Tibial nerve (tissue), 4 donors: ENCODE measurements at places on chromosomes 2 and 18. TPM values are rescaled to one million over a fixed set of nuclear protein-coding genes. Genes with fewer than 3 reads are reported as not detected.
A peak's percentile ranks its signal among the peaks of the same experiment; 100 is the strongest.

ORC2 gene
- 32.3 TPM for total RNA-seq

XDH gene
- not detected for total RNA-seq

ALPG gene
- total RNA-seq = not detected

CTLA4 gene
- not detected for total RNA-seq

UGT1A3 gene
- total RNA-seq = not detected

NLRC4 gene
- 1.5 TPM for total RNA-seq

ANKRD30B gene
- total RNA-seq = 3.6 TPM

FAM237A gene
- total RNA-seq = not detected

DNA sequence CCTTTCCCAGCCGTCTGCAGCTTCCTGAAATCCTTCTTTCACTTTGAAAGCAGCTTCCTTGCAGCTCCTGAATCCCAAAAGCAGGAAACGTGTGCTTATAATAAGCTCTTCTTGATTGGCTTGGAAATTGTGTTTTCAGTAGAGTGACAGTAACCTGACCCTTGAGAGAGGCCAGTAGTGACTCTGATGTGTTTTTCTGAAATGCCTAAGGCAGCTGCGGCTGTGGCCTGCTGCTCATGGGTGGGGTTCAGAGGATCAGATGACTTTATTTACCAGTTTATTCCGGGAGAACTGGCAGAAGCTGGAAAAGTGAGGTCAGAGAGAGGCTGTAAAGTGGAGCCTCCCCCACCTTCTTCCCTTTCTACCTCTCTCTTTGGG, 31.9 kb upstream of the RPIA start:
- DNase-seq = no peak
- H3K4me3 ChIP-seq = no peak overlapping the region
- H3K27me3 ChIP-seq = no peaks in the 10 kb centered on the region

DNA sequence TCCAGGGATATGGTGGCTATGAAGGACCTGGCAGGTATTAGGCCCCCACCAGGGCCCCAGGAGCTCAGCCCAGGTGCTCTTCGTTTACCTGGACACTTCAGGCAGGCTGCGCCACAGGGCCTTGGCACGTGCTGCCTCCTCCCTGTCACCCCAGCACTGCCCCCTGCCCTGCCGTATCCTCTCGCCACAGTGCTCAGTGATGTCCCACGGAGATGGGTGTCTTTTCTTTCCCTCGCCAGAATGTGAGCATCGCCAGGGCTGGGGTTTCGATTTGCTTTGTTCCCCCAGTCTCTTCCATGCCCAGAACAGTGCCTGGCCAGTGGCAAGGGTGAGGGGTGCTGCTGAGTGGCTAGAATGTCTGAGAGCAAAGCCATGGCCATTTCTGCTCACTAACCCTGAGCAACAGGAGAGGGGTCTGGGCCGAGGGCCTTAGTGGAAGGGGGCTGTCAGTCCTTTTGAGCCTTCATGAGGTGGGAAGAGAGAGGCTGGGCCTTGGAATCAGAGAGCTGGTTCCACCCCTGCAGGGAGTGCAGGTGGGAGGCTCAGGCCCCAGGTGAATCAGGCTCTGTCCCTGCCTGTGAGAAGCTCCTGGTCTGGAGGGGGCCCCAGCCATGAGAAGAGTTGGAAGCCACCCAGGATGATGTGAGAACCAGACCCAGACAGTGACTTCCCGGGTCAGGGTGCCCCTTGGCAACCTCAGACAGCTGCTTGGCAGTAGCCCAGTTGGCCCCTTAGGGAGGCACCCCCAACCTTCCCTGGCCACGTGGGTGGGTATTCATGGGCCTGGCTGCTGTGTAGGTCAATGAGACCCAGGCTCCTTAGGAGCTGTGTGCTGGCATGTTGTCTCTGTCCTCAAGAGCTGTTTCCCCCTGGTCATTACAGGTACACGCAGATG, 129.9 kb upstream of the HS6ST1 start:
- H3K4me3 ChIP-seq = no peak overlapping the region
- no peaks in the 10 kb centered on the region for H3K27me3 ChIP-seq
- H3K4me1 ChIP-seq = no peaks in the 10 kb centered on the region
- H3K36me3 ChIP-seq = no peaks in the 10 kb centered on the region

- no peaks in the 10 kb centered on the region for H3K27me3 ChIP-seq
- H3K27ac ChIP-seq = no peak overlapping the region
- H3K4me3 ChIP-seq = no peak overlapping the region
- no peaks in the 10 kb centered on the region for H3K36me3 ChIP-seq
- no peak for DNase-seq
- H3K4me1 ChIP-seq = peaks cover 3% of the 10 kb centered on the region
These were observed 292.1 kb downstream of the EXOC6B start for GRCh38 chr2:72533765-72534164.

- H3K36me3 ChIP-seq = no peaks in the 10 kb centered on the region
- no peak overlapping the region for H3K4me3 ChIP-seq
- no peaks in the 10 kb centered on the region for H3K4me1 ChIP-seq
- no peak for DNase-seq
These were observed 31.3 kb upstream of the FIGN start for GRCh38 chr2:163767097-163767496.

DNA sequence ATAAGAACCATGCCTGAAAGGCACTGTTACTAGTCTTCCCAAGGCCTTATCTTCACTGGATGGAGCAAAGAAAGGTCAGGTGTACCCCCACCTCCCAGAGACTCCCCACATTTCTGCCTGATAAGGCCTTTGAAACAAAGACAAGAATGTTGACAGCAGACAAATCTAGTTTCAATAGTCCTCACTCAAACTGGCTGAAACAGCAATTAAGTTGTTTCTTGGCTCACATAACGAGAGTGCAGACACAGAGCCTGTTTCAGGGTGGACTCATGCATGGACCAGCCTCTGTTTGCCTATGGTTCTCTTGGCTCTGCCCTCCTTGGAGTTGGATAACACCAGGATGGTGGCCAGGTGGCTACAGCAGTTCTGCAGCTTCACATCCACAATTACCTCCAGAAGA, 7.5 kb upstream of the CFAP221 start:
- H3K27me3 ChIP-seq = no peaks in the 10 kb centered on the region
- H3K27ac ChIP-seq = no peak overlapping the region
- no peak for DNase-seq
- no peak overlapping the region for H3K4me3 ChIP-seq
- H3K36me3 ChIP-seq = no peaks in the 10 kb centered on the region

DNA sequence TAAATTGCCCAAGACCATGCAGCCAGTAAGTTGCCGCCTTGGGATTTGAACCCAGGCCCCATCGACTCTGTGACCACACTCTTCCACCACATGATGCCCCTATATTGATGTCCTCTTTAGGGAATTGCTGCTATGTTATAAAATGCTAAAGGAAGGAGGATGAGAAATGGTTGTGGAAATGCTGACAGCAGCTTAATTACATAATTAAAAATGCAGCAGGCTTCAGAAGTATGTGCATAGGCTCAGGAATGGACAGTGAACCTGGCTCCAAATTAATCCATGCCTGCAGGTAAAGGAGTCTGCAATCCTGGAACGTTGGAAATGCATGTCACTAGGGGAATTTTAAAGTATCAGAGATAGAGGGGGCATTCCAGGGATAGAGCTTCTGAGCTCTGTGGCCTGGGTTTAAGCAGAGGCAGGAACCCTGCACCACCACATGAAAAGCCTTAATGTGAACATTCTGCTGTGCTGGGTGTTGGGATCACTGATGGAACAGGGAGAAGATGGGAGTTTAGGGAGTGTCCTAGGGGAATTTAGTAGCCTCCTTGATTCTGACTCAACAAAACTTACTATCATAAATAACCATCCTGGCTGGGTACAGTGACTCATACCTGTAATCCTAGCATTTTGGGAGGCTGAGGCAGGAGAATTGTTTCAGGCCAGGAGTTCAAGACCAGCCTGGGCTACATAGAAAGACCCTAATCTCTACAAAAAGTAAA, 76.1 kb upstream of the CCDC85A start:
- no peak overlapping the region for H3K27ac ChIP-seq
- H3K4me1 ChIP-seq = no peaks in the 10 kb centered on the region
- DNase-seq = no peak
- H3K36me3 ChIP-seq = no peaks in the 10 kb centered on the region
- no peaks in the 10 kb centered on the region for H3K27me3 ChIP-seq

GRCh38 chr18:70310560-70311320, 21.9 kb downstream of the SOCS6 start:
- DNase-seq = no peak
- no peaks in the 10 kb centered on the region for H3K36me3 ChIP-seq
- H3K4me1 ChIP-seq = peaks cover 18% of the 10 kb centered on the region
- H3K27ac ChIP-seq = no peak overlapping the region
- no peaks in the 10 kb centered on the region for H3K27me3 ChIP-seq

- H3K4me3 ChIP-seq = no peak overlapping the region
- DNase-seq = no peak
- no peaks in the 10 kb centered on the region for H3K4me1 ChIP-seq
These were observed 1876.0 kb upstream of the CELF4 start for GRCh38 chr18:39441648-39442047.

DNA sequence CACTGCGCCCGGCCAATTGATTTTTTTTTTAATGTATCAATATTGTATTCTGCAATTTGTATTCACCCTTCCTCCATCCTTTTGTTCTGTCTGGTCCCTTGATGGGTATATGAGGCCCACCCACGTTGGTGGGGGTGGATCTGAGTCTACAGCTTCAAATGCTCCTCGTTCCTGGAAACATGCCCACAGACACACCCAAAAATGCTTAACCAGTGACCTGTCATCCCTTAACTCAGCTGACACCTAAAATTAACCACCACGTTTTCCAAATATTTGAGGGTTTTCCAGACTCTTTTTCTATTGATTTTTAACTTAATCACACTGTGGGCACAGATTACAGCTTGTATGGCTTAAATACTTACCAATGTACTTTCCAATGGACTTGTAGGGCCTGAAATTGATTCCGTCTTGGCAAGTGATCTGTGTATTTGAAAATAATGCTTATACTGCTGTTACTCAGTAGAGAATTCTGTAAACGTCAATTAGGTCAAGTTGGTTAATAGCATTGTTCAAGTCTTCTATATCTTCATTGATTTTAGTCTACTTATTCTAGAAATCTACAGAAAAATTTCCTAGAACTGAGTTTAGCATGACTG, 34.4 kb upstream of the CYP27C1 start:
- no peak for DNase-seq
- H3K4me3 ChIP-seq = no peak overlapping the region
- H3K36me3 ChIP-seq = peaks cover 33% of the 10 kb centered on the region
- no peaks in the 10 kb centered on the region for H3K4me1 ChIP-seq

GRCh38 chr18:8949206-8949605, 153.3 kb upstream of the NDUFV2 start:
- no peak overlapping the region for H3K27ac ChIP-seq
- H3K36me3 ChIP-seq = no peaks in the 10 kb centered on the region
- no peak overlapping the region for H3K4me3 ChIP-seq
- no peaks in the 10 kb centered on the region for H3K27me3 ChIP-seq
- no peaks in the 10 kb centered on the region for H3K4me1 ChIP-seq

GRCh38 chr18:46939337-46939963, 22.0 kb downstream of the KATNAL2 start:
- no peaks in the 10 kb centered on the region for H3K27me3 ChIP-seq
- no peaks in the 10 kb centered on the region for H3K36me3 ChIP-seq
- no peaks in the 10 kb centered on the region for H3K4me1 ChIP-seq
- H3K27ac ChIP-seq = no peak overlapping the region
- no peak overlapping the region for H3K4me3 ChIP-seq
- no peak for DNase-seq

DNA sequence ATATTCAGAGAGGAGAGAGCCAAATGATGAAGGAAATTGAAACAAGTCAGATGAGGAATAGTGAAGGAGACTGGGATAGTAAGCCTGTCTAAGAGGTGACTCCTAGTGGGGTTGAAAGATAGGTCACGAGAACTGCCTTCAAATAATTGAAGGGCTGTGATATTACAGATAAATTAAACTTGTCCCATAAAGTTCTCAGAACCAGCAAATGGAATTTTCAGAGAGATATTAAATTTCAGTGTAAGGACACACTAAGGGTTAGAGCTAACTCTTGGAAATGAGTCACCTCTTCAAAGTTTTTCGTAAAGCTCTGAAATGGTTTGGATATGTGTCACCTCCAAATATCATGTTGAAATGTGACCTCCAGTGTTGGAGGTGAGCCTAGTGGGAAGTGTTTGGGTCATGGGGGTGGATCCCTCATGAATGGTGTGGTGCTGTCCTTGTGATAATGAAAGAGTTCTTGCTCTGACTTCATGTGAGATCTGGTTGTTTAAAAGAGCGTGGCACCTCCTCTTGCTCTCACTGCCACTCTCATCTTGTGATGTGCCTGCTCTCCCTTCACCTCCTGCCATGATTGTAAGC, 87.3 kb downstream of the BABAM2 start:
- DNase-seq = no peak
- H3K4me1 ChIP-seq = peaks cover 3% of the 10 kb centered on the region
- H3K36me3 ChIP-seq = no peaks in the 10 kb centered on the region
- no peak overlapping the region for H3K4me3 ChIP-seq
- no peaks in the 10 kb centered on the region for H3K27me3 ChIP-seq

DNA sequence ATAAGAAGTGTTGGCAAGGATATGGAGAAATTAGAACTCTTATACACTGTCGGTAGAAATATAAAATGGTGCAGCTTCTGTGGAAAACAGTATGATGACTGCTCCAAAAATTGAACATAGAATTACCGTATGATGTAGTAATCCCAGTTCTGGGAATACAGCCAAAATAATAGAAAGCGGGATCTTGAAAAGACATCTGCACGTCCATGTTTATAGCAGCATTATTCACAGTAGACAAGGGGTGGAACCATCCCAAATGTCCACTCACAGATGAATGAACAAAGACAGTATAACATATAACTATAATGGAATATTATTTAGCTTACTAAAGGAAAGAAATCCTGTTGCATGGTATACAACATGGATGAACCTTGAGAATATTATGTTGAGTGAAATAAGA, 257.7 kb downstream of the TDRD15 start:
- H3K27me3 ChIP-seq = no peaks in the 10 kb centered on the region
- H3K4me1 ChIP-seq = no peaks in the 10 kb centered on the region
- no peaks in the 10 kb centered on the region for H3K36me3 ChIP-seq
- peak overlapping the region; percentile 64 for H3K27ac ChIP-seq
- DNase-seq = no peak

- no peak for DNase-seq
- H3K27ac ChIP-seq = no peak overlapping the region
- H3K27me3 ChIP-seq = peaks cover 11% of the 10 kb centered on the region
- H3K4me3 ChIP-seq = no peak overlapping the region
These were observed 11.7 kb upstream of the TEX261 start for GRCh38 chr2:71006323-71006722.

DNA sequence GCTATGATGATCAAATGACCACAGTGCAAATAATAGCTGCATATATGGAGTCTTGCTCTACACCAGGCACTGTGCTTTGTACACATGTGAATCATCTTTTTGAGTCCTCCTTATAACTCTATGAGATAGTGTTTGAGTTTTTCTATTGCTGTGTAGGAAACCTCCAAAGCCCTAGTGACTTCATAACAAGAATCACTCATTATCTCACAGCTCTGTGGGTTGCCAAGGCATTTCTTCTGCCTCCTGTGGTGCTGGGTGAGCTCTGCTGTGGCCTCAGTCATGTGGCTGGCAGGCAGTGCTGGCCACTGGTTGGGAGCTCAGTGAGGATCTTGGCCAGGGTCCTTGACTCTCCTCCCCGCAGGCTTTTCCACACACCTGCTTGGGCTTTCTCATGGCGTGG, 153.4 kb downstream of the CAPN13 start:
- no peak overlapping the region for H3K4me3 ChIP-seq
- no peak overlapping the region for H3K27ac ChIP-seq
- H3K27me3 ChIP-seq = no peaks in the 10 kb centered on the region
- H3K4me1 ChIP-seq = no peaks in the 10 kb centered on the region
- H3K36me3 ChIP-seq = no peaks in the 10 kb centered on the region
